ENCODE measurements at places on chromosomes 1 and 21.

GRCh38 chr21:42739061-42739931 is 85.9 kb downstream of the PDE9A start:
- no peak for DNase-seq

GRCh38 chr1:27361553-27361952 is 5.2 kb downstream of the MAP3K6 start:
- DNase-seq: no peak

- peak; percentile 96 for DNase-seq
Observed at GRCh38 chr1:204506969-204507316, 9.3 kb upstream of the MDM4 start.

- DNase-seq: no peak
Observed at GRCh38 chr1:45752441-45753052, 2.1 kb upstream of the IPP start.

- DNase-seq: no peak
Observed at GRCh38 chr1:1081311-1082238, 7.5 kb upstream of the RNF223 start.

DNA sequence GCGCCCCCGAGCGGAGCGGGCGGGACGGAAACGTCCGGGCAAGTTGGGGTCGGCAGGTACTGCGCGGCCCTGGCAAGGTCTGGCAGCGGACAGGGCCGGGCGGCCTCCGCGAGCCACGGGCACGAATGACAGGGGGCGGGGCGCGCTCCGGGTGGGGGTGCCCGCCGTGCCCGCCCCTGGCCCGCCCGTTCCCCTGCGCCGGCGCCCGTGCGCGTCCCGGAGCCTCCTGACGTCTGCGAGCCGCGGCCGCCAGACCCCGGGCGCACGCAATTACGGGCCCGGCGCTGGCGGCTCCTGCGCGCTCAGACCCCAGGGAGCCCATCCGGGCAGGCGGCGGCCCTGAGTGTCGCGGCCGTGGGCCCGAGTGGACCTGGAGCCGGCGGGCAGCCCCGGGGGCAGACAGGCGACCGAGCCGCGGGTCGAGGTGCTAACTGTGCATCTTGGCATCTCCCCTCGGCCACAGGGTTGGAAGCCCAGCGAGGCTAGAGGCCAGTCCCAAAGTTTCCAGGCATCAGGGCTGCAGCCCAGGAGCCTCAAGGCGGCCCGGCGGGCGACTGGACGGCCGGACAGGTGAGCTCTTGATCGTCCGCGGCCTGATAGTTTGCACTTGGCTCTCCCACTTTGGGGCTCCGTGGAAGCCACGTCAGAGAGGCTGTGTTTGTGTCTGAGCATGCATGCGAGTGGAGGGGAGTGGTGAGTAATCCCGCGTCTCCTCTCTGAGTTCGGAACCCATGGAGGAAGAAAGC is 918 bp downstream of the MIB2 start:
- DNase-seq: peak; percentile 57

- no peak for DNase-seq
Observed at GRCh38 chr1:182720463-182720862, 36.1 kb upstream of the RGS8 start.

DNA sequence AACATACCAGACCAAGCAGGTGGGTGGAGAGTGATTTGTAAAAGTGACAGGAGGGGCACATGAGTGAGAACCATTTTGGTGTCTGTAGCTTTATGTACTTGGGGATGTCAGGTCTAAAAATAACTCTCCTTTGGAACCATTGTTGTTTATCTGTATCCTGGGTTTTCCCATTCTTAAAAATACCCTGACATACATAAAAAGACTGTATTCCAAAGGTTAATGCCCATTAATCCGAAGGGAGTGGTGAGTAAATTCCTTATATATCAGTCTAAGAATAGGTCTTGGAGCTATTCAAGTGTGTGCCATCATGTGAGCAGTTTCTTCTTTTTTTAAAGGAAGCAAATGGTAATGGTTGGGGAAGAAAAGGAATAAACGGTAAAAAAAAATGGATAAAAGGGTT is 117.5 kb downstream of the TGFB2 start:
- no peak for DNase-seq

- no peak for DNase-seq
Observed at GRCh38 chr21:44283948-44284347, 1.7 kb upstream of the AIRE start.

DNA sequence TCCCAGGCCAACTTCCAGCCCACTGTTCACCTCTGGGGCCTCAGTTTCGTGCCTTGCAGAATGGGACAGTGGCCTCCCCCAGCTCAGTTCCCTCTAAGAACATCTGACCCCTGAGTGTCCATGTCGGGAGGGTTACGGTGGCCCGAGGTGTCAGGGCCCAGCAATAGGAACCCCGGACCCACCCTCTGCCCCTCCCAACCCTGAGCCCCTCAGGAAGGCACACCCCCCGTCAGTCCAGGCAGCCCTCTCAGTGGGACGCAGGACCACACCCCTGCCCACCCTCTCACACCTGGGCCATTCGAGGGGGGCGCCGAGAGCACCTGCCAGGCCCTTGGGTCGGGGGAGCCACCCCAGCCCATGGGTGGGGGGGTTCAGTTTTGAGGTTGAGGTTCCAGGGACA is 447 bp downstream of the TTC34 start:
- DNase-seq: no peak

DNA sequence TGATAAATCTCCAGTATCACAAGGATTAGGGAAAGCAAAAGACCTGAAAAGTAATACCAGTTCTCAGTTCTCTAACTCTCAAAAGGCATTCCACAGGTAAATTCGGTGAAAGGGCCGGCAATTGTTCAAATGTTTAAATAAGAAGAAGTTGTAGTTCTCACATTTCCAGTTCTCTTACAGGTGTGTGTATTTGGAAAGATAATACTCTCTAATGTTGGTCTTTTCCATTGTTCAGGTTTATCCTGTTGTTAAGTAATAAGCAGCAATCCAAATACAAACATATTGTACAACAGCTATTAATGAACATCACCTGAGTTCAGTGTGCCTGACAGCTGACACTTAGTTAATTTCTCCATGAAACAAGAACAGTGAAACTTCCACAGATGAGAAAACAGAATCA is 13.2 kb upstream of the PRKAB2 start:
- DNase-seq: no peak

DNA sequence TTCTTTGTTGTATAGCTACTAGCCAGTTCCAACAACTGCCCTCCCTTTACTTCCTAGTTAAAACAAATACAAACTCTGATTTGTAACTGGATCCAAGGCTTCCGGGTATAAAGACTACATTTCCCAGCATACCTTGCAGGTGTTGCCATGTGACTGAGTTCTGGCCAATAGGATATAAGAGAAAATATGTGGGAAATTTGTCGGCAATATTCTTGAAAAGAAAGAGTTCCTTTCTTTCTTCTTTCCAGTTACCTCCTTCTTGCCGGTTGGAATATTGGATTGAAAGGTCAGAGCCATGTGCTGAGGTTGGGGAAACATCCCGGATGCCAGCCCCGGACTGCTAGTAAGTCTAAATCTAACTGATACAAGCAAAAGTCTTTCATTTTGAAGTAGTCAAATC is 23.0 kb upstream of the ZBTB40 start:
- peak; percentile 62 for DNase-seq

DNA sequence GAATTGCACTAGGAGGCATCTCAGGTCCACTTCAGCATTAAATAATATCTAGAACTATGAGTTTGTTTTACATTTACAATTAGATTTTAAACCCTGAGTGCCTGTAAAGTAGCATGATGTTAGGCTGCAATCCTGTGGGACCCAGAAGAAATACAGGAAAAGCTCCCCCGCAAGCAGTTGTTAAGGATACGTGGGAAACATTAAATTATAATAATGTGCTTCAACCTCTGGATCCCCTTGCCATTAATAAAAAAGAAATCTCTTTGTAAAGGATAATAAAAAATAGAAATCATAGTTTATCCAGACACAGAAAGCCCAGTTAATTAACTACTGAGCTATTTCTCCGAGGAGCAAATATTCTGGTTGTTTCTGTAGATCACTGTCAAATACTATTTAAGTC is 106.0 kb downstream of the PCNX2 start:
- no peak for DNase-seq

DNA sequence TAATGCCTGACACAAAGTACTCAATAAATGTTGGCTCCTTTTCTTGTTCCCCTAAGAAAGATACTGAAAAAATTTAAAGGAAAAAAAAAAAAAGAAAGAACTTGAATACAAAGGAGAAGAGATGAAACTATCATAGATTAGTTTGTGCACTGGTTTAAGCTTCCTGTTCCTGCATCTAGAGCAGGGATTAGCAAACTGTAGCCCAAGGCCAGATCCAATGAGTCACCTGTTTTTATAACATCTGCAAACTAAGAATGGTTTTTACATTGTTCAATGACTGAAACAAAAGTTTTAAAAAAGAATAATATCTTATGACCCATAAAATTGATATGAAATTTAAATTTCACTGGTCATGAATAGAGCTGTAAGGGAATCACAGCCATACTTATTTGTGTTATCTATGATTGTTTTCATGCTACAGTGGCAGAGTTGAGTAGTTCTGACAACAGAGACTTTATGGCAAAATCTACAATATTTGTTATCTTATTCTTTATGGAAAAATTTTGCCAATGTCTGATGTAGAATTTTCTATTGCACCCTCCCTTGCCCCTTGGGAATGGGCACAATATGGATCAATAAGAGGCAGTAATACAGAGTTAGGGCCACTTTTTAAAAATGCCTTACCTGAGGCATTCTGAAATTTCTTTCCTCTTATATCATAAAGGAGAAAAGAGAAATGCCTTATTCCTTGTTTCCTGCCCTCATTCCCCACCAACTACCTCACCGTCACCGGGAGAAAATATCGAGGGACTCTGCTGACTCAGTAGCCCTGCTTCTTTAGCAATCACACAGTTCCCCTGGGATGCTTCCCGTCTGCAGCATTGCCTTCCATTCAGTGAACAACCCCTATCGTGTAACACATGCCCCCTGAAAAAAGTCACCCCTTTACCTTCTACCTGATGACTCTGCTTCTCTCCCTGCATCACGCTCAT is 50.6 kb downstream of the WDR64 start:
- DNase-seq: no peak

DNA sequence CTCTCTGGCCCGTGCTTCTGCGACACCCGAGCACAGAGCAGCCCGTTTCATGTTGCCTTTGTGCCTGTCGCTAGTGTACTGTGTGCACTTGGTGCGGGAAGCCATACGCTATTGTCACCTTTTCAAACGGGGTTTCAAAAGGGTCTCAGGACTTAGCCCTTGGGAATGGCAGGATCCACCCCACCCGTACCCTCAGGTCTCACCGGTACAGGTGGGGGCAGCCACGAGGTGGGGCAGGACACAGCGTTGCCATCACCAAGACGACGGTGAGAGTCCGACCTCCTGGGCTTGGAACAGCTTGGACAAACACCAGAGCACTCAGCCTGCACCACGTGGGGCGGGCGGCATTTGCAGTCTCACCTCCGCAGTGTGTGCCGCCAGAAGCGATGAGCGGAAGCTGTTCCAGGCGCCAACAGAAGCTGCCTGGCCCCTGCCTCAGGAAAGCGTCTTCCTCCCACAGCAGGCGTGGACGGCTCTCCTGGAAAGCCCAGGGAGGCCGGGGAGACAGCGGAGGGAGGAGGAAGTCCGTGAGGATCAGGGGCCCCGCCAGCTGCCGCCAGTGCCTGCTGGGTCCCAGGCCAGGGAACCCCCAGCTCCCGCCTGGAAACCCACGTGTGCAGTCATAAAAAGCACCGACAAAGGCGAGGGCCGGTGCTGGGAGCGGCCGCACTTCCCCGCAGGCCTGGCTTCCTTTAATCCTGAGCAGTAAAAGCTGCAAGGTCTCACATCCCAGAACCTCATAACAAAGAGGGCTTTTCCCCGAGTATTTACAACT is 131.3 kb upstream of the ARHGEF16 start:
- DNase-seq: no peak

DNA sequence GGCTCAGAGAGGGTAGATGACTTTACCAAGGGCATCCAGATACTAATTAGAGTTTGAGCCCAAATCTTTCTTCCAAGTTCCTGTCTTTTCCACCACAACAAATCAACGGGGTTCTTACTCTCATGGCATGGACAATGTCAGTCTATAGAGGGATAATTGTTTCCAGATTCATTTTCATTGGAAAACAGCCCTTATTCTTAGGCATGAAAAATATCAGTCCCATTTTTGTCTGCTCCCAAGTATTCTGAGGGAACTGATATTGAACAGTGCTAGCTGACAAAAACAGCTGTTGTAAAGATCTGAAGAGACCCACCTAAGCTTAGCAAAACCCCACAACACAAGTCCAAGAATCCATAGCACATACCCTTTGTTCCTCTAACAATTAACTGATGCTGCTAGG is 349.1 kb upstream of the BEND5 start:
- DNase-seq: no peak

GRCh38 chr1:193472838-193473398 is 286.5 kb upstream of the B3GALT2 start:
- DNase-seq: no peak

DNA sequence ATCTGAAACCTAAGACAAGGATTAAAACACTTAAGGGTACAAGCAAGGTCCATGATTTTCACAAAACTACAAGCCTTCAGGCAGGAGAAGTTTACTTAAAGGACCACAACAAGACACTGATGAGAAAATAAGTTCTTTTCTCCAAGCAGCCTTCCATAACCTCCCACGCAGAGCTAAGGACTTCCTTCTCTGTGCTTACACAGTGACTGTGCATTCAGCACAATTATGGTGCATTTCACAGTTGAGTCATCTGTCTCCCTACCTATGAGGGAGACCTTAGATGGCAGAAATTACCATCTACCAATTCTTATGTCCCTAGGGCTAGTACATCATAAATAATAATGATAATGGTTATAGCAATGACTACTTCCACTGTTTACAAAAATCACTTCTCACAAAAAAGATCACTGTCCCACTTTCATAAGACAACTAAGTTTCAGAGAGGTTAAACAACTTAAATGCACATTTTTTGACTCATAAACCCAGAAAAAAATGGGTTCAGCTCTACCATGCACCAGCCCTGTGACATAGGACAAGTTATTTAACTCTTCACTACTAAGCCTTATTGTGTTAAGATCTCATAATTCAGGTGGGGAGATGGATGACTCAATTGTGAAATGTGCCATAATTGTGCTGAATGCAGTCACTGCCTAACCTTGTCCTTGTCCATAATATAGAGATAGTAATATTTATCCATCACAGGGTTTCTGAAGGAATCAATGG is 45.3 kb downstream of the TARBP1 start:
- DNase-seq: no peak

DNA sequence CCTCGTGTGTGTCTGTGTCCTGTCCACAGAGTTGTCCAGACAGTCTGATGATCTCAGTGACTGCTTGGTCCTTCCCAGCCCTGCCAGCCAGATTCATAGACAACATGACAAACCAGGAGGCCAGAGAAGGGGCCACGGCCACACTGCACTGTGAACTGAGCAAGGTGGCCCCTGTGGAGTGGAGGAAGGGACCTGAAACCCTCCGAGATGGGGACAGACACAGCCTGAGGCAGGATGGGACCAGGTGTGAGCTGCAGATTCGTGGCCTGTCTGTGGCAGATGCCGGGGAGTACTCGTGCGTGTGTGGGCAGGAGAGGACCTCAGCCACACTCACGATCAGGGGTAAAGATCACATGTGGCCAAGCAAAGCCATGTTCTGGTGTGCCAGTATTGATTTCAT is 96.4 kb downstream of the OBSCN start:
- DNase-seq: no peak

DNA sequence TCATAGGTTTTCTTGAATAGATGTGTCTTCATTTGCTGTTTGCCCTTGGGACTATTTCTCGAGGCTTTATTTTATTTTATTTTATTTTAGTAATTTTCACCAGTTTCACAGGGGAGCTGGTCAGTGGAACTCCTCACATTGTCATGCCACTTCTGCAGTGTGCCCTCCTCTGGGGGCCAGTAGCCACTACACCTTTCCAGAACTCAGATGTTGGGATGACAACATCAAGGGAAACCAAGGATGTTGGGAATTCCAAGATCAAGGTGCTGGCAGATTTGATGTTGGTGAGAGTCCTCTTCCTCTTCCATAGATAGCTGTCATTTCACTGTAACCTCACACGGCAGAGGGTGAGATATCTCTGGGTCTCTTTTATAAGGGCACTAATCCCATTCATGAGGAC is 35.5 kb downstream of the SLC26A9 start:
- DNase-seq: no peak

Data from CD4-positive, alpha-beta T cell treated with Interleukin-10 for 1 hour (primary cell).